ENCODE measurements at places on chromosomes 11 and 22. TPM values are rescaled to one million over a fixed set of nuclear protein-coding genes. Genes with fewer than 3 reads are reported as not detected.
A peak's percentile ranks its signal among the peaks of the same experiment; 100 is the strongest.

DNA sequence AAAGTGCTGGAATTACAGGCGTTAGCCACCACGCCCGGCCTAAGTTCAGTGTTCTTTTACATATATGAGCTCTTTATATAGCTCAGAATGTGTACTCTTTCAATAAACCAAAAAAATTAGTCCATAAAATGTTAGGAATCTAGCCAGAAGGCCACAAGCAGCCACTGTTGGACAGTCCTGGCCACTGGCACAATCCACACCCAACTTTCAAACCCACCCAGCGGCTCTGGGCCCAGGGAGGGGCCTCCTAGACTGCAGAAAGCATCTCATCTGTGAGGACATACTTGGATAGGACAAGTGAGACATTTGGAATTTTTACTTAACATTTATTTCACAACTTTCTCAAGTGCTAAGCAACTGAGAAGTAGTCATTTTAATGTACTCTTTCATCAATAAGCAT lies 6.4 kb downstream of the PACSIN2 start:
- H3K4me3 ChIP-seq, result no peak overlapping the region
- DNase-seq, result no peak
- no peaks in the 10 kb centered on the region for H3K27me3 ChIP-seq

- H3K4me3 ChIP-seq, result no peak overlapping the region
- H3K4me1 ChIP-seq, result no peaks in the 10 kb centered on the region
- H3K27ac ChIP-seq, result no peak overlapping the region
These were observed 15.8 kb upstream of the RTN4RL2 start for GRCh38 chr11:57444362-57445121.

DNA sequence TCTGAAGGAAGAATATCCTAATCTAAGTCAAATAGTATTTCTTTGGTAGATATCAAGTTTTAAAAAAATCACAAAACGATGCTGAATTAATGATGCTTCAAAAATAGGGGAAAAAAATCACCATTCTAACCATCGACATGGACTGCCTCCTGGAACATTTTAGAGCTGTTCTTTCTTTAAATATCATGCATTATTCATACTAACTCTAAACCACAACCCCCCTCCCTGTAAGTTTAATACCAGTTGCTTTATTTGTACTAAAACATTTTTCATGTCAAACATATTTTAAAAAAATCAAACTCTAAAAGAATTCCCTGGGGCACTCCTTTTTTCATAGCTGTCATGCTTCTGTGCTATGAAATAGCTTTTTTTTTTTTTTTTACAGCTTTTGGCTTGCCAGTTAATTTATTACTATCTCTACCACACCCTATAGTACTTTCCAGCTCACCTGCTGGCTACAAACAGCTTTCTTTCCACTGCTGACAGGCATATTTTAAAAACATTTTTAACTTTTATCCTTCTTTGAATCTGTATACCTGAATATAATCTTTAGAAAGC lies 256.9 kb downstream of the SOX6 start:
- no peaks in the 10 kb centered on the region for H3K27me3 ChIP-seq
- peak overlapping the region; percentile 74 for H3K27ac ChIP-seq
- H3K36me3 ChIP-seq, result peaks cover 2% of the 10 kb centered on the region

GRCh38 chr11:22049276-22049675 lies 143.6 kb upstream of the ANO5 start:
- H3K27me3 ChIP-seq, result no peaks in the 10 kb centered on the region
- no peak for DNase-seq
- H3K27ac ChIP-seq, result no peak overlapping the region
- H3K4me1 ChIP-seq, result no peaks in the 10 kb centered on the region
- no peak overlapping the region for H3K4me3 ChIP-seq

GRCh38 chr22:22397292-22397870 lies 111.2 kb downstream of the ZNF280B start:
- H3K36me3 ChIP-seq, result no peaks in the 10 kb centered on the region
- H3K4me1 ChIP-seq, result no peaks in the 10 kb centered on the region
- peaks cover 19% of the 10 kb centered on the region for H3K27me3 ChIP-seq
- H3K4me3 ChIP-seq, result no peak overlapping the region
- no peak overlapping the region for H3K27ac ChIP-seq

DNA sequence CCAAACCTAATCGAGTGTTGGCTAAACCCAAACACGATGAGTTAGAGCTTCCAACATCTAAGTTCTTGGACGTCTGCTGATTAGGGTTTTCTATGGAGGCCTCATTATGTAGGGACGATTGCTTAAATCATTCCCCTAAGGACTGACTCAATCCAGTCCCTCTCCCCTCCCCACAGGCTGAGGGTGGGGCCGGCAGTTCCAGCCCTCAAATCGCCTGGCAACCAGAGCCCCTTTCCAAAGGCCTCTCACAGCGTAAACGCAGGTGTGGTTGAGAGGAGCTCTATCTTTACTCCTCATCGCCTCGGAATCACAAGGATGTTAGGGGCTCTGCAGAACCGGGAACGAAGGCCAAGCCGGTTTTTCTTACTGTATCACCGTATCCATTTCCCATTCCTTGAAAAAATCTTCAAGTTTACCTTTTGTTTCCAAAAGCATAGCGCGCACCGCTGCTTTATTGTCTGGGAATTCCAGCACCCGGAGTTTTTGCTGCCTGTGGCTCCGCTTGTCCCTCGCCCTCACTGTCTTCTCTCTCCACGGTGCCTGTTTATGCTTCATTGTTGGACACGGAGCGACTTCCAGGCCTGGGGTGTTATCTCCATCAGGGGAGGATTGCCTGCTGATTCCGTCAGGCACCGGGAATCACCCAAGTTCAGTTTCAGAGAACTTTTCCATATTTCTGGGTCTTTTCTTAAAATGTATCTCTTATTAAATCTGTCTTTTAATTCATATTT lies 13.8 kb upstream of the IFITM3 start:
- no peak overlapping the region for H3K4me3 ChIP-seq
- no peak for DNase-seq

DNA sequence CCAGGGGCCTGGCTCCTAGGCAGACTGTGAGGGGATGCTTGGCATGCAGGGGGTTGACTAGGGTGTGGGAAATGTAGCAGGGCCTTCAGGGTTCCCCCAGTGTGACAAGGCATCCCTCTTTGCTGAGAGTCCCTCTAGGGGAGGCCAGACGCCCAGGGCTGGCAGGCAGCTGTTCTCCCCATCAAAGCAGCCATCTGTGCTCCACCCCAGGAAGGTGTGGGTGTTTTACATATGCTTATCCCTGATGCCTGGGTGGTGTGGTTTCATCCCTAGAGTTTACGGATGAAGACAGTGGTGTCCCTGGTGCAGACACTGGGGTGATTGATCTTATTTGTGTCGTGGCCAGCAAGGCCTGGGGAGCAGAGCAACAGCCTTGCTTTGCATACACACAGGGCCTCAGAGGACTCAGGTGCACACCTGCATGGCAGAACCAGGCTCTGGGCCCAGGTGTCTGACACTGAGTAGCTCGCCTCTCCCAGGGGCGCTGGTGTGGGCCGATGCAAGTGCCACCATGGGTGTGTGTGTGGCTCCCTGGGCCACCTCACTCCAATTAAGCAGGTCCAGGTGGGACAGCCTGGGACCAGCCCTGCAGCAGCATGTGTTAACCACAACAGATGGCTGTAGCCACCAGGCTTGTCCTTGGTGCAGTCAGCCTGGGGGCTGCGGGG lies 74.2 kb downstream of the MED15 start:
- H3K4me1 ChIP-seq, result peaks cover 19% of the 10 kb centered on the region
- H3K4me3 ChIP-seq, result no peak overlapping the region
- H3K27ac ChIP-seq, result no peak overlapping the region
- no peak for DNase-seq
- no peaks in the 10 kb centered on the region for H3K27me3 ChIP-seq
- peaks cover 17% of the 10 kb centered on the region for H3K36me3 ChIP-seq

HNRNPUL2 gene
- 56.1 TPM for total RNA-seq

- DNase-seq, result no peak
- H3K36me3 ChIP-seq, result no peaks in the 10 kb centered on the region
- H3K4me1 ChIP-seq, result no peaks in the 10 kb centered on the region
- H3K27ac ChIP-seq, result no peak overlapping the region
- peaks cover 15% of the 10 kb centered on the region for H3K27me3 ChIP-seq
These were observed 20.1 kb upstream of the SMIM35 start for GRCh38 chr11:118106789-118107335.

PTPN5 gene
- not detected for total RNA-seq

GRCh38 chr22:46036558-46037408 lies 59.8 kb upstream of the WNT7B start:
- peaks cover 28% of the 10 kb centered on the region for H3K4me1 ChIP-seq
- no peaks in the 10 kb centered on the region for H3K36me3 ChIP-seq
- H3K27ac ChIP-seq, result peak overlapping the region; percentile 64

DNA sequence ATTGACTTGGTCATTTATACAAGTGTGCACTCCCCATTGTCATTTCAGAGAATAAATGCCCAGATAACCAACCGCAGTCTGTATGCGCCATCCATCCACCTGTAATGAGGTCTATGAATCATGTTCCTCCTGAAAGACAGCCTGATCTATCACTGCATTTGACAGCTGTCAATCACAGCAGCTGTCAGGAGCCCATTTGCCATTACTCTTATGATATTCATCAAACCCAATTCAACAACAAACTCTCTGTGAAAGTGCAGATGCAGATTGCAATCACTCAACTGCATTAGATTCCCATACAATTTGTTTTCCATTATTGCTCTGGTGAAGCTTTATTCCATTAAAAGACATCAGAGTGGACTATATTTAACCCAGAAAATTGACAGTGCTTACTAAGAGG lies 586.9 kb upstream of the KIRREL3 start:
- no peak overlapping the region for H3K27ac ChIP-seq
- no peak overlapping the region for H3K4me3 ChIP-seq
- DNase-seq, result no peak
- H3K36me3 ChIP-seq, result no peaks in the 10 kb centered on the region
- no peaks in the 10 kb centered on the region for H3K4me1 ChIP-seq

GRCh38 chr22:29433856-29434255 lies 4.5 kb upstream of the RFPL1 start:
- peaks cover 7% of the 10 kb centered on the region for H3K4me1 ChIP-seq
- no peak for DNase-seq
- H3K4me3 ChIP-seq, result no peak overlapping the region
- H3K27ac ChIP-seq, result no peak overlapping the region
- H3K27me3 ChIP-seq, result peaks cover 77% of the 10 kb centered on the region

- H3K27me3 ChIP-seq, result peaks cover 2% of the 10 kb centered on the region
- no peaks in the 10 kb centered on the region for H3K4me1 ChIP-seq
- no peak overlapping the region for H3K4me3 ChIP-seq
These were observed 14.0 kb upstream of the ARHGAP8 start for GRCh38 chr22:44738347-44738715.

OR56A1 gene
- total RNA-seq, result not detected

DNA sequence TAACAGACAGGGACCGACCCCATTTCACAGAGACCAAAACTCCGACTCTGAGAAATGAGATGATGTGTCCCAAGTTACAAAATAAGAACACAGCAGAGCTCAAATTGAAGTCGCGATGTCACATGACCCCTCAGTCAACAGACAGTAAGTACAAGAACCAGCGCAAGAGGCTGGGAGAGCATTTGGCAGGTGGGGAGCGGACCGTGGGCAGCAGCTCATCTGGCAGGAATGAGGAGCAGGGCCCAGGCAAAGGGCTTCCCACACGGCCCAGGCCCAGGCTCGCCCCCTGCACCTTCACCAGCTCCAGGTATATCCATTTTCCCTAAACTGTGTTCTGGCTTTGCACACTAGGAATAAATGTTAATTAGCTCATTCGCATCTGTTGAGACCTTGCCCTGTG lies 34.3 kb downstream of the SCUBE1 start:
- no peak overlapping the region for H3K4me3 ChIP-seq
- DNase-seq, result no peak
- H3K27ac ChIP-seq, result no peak overlapping the region
- H3K36me3 ChIP-seq, result no peaks in the 10 kb centered on the region

DNA sequence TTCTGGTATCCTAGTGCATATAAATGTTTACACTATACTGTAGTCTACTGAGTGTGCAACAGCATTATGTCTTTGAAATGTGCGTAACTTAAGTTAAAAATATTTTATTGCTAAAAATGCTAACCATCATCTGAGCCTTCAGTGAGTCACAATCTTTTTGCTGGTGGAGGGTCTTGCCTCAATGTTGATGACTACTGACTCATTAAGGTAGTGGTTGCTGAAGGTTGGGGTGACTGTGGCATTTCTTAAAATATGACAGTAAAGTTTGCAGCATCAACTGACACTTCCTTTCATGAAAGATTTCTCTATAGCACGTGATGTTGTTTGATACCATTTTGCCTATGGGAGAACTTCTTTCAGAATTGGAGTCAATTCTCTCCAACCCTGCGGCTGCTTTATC lies 8.5 kb upstream of the CREBZF start:
- no peaks in the 10 kb centered on the region for H3K36me3 ChIP-seq
- no peaks in the 10 kb centered on the region for H3K4me1 ChIP-seq
- DNase-seq, result no peak
- peaks cover 27% of the 10 kb centered on the region for H3K27me3 ChIP-seq
- no peak overlapping the region for H3K4me3 ChIP-seq
- no peak overlapping the region for H3K27ac ChIP-seq

ADAMTS15 gene
- total RNA-seq, result 78.8 TPM

CDHR5 gene
- not detected for total RNA-seq

ROBO4 gene
- total RNA-seq, result not detected

BAD gene
- total RNA-seq, result 68.3 TPM

DNA sequence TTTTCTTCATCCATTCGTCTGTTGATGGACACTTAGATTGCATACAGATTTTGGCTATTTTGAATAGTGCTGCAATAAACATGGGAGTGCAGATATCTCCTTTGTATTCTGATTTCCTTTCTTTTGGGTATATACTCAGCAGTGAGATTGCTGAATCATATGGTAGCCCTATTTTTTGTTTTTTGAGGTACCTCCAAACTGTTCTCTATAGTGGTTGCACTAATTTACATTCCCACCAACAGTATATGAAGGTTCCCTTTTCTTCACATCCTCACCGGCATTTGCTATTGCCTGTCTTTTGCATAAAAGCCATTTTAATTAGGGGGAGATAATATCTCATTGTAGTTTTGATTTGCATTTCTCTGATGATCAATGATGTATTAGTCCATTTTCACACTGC lies 96.1 kb downstream of the PRR5L start:
- H3K4me3 ChIP-seq, result no peak overlapping the region
- peaks cover 36% of the 10 kb centered on the region for H3K36me3 ChIP-seq
- H3K4me1 ChIP-seq, result peaks cover 59% of the 10 kb centered on the region
- DNase-seq, result no peak

DNA sequence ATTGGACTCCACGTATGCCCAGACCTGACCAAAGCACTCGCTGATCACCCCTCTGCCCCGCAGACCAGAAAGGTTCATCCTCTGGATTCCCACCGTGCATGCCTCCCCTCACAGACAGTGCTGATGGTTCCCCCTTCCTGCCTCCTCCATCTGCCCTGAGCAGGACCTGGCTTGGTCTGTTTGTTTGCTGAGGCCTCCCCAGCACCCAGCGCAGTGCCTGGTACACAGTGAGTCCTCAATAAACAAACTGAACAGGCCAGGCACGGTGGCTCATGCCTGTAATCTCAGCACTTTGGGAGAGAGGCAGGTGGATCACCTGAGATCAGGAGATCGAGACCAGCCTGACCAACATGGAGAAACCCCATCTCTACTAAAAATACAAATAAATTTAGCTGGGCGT lies 23.7 kb upstream of the RPS3 start:
- no peaks in the 10 kb centered on the region for H3K27me3 ChIP-seq
- DNase-seq, result no peak

POLA2 gene
- total RNA-seq, result 5.9 TPM
